H1 (cell line): ENCODE measurements at places on chromosomes 2 and 18. TPM values are rescaled to one million over a fixed set of nuclear protein-coding genes. Genes with fewer than 3 reads are reported as not detected.

MALL gene
- total RNA-seq = 3.6 and 3.9 TPM in 2 replicates

MC2R gene
- total RNA-seq = not detected in 2 replicates

UGT1A6 gene
- not detected in 2 replicates for total RNA-seq

DNA sequence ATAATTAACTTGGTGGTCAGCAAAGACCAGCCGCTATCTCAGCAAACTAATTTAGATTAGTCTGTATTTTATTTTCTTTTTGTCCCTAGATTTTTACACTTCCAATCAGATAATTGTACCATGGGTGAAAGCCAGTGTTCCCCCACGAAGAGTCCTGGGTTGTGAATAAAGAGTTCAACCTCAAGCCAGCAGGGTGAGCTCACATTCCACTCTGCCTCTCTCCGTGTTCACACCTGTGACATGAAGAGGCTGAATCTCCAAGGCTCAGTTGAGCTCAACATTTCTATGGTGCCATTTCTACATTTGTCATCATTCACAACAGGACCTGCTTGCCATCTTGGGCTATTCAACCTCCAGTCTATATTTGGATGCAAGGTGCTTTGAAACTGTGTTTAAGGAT is 771.5 kb downstream of the GALR1 start:
- no peak for DNase-seq

GRCh38 chr2:232336981-232337720 is 41.4 kb upstream of the ALPP start:
- DNase-seq = no peak

- DNase-seq = no peak
Measured at GRCh38 chr2:63778391-63778790, 63.3 kb upstream of the UGP2 start.

DNA sequence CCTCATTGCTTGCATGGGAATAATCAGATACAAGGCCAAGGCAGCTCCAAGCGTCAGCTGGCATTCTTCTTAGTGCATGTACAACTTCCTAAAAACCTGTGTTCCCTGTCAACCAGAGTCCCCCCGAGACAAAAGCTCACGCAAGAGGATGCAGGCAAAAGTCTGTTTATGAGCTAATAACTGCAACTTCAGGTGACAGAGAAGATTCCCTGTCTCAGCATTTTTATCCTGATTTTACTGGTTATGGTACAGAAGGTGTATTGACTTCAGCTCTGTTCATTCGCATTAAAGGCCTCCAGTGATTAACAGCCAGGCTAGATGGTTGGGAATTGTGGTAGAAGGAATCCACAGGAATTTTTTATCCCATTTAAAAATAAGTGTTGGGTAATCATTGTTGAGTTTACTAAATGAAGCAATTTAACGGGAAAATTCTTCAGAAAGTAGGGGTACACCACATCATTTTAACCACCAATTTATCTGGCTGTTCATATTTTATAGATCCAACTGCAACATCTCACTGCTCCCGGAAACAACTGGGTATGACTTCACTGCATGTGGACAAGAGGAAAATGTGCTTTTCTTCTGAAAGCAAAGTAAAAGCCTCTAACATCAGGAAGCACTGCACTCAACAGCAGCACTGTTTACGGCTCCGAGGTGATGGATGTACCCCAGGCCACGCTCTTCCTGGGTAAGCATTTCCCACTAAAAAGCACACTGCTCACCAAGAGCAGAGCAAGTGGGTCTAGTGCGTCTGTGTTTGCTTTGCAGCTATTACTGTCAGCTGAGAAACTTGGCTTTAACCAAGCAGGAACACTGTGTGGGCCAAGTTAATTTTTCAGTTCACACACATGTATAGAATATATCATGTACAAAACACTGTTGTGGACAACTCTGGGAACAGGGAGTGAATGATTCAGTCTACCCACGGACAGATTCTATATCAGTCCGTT is 31.9 kb downstream of the CCBE1 start:
- DNase-seq = no peak

DNA sequence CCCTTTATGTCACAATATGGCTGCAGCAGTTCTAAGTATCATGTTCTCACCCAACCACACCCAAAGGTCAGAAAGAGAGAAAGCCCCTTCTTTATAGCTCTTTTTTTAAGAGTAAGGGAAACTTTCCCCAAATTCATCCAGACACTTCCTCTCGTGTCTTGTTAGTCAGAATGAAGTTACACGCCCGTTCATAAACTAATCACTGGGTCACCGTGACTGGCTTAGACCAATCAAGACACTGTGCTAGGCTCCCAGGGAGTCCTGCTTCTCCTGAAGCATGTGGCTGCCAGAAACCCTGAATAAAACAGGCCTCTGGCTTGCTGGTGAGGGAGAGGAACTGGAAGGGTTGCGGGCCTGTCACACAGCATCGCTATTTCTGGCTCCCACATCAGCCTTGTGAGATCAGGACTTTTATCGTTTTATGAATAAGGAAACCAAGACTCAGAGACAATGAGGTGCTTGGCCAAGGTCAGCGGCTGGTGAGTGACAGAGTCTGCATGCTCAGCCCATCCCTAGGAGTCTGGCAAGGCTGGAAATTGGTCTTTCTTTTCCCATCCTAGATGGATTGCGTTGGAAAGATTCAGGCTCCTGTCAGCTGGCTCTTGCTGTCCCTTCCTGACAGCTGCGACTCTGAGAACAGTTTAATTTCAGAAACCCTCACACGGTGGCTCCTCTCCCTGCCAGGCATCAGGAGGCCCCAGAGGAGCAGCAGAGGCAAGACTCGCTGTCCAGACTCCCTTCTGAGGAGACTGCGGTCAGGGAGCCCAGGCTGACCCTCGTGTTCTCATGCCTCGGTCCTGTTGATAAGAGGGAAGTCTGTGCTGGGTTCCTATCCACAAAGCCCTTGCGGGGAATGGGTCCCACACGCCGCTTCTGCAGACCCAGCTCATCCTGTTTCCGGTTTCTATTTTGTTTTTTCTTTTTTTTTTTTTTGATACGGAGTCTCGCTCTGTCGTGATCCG is 104.5 kb upstream of the TAF1B start:
- no peak for DNase-seq

- DNase-seq = no peak
Measured at GRCh38 chr2:209431701-209432100, 7.9 kb downstream of the MAP2 start.

GRCh38 chr2:230525682-230526081 is 109.7 kb downstream of the SP100 start:
- no peak for DNase-seq
